ENCODE measurements at places on chromosomes 12 and 14.
A peak's percentile ranks its signal among the peaks of the same experiment; 100 is the strongest.

DNA sequence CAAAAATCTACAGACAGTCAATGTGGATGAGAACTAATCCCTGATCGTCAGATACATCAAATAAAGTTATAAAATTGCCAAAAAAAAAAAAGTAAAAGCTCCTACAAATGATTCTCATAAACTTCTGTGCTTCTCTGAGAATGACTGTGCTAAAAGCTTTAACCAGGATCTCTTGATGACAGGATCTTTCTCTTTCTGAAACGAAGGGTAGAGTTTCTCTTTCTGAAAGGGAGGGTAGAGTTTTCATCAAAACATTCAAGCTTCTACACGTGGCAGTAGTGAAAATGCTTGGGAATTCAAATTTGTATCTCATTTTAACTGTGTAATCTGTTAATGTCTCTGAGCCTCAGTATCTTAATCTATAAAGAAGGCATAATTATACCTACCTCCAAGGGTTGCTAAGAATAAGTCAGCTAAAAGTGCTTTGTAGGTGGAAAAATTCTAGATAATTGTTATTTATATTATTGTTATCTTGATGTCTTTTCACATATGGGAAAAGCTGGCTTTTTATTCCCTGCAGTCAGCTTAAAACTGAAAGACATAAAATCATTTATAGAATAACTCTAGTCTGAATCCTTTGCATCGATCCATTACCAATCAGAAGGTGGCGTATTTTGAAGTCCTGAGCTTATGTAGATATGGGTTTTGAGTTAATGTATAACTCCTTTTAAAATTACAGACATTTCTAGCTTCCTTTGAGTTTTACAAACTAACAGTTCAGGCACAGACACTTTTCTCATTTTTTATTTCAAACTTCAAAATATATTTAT, 157.4 kb downstream of the DACT1 start:
- no peak for DNase-seq

GRCh38 chr14:101557811-101558738, 3.2 kb upstream of the DIO3 start:
- DNase-seq = no peak

- peak; percentile 96 for DNase-seq
These were observed at the start of gene EMP1 for GRCh38 chr12:13196130-13196921. Gene EMP1, plus strand, starts transcription at chr12:13196726. Its CDS starts 14,785 bp downstream, at chr12:13211511.

DNA sequence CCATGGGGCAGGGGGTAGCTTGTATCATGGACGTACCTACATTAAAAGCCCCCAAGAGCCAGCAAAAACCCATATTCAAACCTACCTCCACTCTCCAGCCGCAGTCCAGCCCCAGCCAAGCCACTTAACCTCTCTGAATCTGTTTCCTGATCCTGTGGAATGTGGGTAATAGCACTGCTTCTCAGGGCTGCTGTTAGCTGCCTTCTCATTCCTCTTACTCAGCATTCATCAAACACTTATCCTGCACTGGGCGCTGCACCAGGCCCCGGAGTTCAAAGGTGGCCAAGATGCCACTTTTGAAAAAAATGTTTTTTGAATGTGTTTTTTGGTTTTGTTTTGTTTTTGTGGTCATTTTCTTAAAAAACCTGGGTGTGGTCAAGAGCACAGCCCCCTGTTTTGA, 237.4 kb downstream of the CHST11 start:
- no peak for DNase-seq

DNA sequence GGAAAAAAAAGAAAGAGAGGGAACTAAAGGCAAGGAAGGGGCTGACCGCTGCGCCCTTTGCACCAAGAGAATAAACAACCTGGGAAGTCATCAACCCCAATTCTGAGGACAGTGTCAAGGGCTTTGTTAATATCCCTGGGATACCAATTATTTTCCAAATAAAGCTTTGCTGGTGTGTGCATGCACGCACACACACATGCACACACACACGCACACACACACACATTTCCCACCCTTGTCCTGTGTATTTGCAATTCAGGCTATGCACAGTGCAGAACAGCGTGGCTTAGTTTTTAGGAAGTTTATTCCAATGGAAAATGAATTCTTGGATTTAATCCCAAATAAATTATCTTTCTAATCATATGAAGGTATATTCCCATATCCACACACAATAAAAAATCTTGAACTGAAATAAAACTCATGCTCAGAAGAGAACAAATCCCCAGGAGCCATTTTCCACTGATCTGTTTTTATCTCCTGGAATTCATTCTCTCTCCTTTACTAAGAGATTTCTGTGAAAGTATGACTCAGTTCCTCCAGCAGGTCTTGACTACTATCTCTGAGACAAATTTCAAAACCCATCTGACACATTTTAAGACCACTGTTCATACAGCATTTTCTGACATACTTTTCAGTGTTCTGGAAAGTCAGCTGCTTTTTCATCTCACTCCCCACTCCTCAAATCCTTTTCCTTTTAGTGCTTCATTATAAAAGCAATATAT, 334.4 kb upstream of the ATP2B1 start:
- no peak for DNase-seq

DNA sequence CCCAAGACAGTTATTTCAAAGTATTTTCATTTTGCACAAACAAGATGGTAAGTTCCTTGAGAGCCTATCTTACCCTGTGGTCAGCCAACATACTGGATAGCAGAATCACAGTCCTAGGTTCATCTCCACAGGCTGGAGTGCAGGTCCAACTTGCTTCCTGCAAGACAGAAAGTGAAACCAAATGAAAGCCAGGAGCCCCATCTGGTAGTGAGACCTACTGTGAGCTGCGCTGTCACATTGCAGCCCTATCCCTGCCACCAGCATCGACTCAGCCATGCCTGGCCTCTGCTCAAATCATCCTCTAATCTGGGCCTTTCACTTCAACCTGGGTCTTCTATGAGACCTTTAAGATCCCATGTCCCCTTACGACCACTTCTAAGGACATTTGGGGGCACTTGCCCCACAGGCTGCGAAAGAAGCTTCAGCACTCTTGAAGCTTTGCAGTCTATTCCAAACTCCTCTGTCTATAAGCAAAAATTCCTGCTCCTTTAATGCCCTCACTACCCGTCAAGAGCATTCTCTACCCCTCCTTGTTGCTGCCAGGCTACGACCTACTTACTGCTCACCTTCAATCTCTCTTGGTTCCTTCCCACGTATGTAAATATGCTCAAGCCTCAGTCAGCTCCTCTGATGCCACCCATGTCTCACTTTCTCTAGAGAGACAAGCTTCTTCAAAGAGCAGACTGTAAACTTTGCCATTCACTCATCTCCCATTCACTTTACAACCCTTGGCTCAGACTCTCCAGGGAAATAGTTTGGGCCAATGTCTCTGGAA, 55.9 kb upstream of the TSPAN11 start:
- DNase-seq = no peak

DNA sequence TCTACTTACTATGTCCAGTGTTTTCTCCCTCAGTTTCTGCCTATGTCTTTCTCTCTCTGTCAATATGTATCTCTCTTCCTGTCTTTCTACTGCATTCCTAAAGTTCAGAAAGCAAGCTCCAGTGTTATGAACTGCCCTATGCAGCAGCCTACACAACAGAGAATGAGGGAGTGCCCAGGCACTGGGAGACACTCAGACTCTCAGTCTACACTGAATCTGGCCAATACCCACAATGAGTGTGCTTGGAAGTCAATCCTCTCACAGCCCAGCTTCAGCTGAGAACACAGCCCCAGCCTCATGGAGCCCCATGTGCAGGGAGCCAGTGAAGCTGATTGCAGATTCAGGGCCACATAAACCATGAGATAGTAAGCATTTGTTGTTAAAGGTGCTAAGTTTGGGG, 128.7 kb downstream of the ALG10 start:
- no peak for DNase-seq

- peak; percentile 88 for DNase-seq
These were observed 172.2 kb upstream of the ATP2B1 start for GRCh38 chr12:89880690-89881350.

- peak; percentile 25 for DNase-seq
These were observed 87.5 kb downstream of the SETD3 start for GRCh38 chr14:99393059-99393655.

DNA sequence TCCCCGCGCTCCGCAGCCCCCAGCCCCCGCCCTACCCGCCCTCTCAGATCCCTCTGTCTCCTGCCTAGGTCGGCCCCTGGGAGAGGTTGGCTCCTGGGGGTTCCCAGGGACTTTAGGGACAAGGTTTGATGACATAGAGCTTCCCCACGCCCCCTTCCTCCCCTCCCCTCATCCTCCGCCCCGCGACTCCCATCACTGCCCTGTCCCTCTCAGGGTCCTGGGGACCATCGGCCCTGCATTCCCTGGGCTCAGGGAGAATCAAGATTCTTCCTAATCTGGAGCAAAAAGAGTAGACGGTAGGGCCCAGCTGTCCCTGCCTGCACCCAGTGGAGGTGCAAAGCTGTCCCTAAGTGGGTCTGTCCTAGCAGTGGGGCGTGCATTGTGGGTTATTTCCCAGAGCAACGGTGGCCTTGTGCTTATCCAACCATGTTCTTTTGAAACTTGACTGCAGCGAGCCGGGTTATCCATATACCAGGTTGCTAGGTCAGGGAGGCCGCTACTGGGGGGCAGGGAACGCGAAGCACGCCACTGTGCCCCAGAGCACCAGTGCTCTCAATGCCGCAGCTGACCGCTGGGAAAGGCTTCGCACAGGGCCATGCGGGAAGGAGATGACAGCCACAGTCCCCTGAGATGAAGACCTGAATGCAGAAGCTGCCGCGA, 124.4 kb upstream of the PRMT8 start:
- DNase-seq = no peak

DNA sequence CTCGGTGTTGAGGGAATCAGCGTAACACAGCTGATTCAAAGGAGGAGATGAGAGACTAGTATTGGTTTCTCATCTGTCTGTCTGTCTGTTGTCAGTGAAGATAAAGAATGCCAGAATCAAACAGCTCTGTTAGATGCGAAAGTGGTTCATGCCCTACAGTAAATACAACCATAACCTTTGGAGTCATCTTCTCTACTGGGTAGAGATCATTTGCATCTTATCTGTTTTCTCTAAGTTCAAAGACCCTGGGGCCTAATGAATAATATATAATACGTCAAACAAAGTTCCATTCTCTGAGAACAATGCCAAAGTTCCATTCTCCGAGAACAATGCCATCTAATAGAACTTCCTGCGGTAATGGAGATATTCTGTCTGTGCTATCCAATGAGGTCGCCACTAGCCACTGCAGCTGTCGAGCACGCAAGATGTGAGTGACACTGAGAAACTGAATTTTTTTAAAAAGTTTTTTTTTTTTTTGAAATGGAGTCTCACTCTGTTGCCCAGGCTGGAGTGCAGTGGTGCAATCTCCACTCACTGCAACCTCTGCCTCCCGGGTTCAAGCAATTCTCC, 6.6 kb downstream of the IL31 start:
- no peak for DNase-seq

GRCh38 chr14:80981156-80981555, 25.7 kb downstream of the TSHR start:
- DNase-seq = no peak

GRCh38 chr12:51152953-51153352, 20.0 kb downstream of the TFCP2 start:
- DNase-seq = no peak

DNA sequence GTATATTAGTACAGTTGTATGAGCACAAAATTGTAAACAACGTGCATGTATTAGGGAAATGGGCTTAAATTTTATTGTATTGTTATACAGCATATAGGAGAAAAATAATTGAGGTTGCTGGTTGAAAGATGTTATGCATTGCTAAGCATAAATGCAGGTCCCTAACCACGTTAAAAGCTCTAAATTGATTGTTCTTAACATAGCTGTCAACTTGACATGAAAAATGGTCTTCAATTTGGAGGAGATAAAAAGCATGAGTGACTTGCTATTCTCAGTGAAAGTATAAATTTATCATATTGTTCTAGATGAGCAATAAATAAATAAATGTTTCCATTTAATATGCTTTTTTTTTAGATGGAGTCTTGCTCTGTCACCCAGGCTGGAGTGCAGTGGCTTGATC, 506.6 kb upstream of the ATXN7L3B start:
- no peak for DNase-seq

DNA sequence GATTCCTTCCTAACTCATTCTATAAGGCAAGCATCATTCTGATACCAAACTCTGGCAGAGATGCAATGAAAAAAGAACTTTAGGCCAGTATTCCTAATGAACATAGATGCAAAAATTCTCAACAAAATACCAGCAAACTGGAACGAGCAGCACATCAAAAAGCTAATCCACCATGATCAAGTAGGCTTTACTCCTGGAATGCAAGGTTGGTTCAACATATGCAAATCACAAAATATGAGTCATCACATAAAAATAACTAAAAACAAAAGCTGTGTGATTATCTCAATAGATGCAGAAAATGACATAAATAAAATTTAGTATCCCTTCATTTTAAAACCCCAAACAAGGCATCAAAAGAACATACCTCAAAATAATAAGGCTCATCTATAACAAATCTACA, 98.9 kb downstream of the ACSS3 start:
- no peak for DNase-seq

GRCh38 chr12:53346491-53346890, 10.3 kb upstream of the SP7 start:
- no peak for DNase-seq

DNA sequence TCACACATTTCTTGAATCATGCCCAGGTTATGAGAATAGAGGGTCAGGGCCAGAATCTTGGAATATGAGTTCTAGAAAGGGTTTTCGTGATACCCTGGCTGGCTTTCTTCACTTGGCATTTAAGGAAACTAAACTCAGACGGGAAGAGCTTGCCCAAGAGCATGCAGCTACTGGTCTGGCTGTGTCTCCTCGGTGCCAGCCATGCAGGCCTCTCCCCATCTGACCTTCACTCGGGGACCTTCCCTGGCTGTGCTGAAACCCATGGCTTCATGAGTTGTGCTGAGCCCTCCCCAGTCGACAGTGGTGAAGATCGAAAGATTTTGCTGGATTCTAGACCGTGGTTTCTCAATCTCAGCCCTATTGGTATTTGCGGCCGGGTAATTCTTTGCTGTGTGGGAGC, 38.0 kb downstream of the FOXN3 start:
- no peak for DNase-seq

- DNase-seq = peak; percentile 34
These were observed 105.0 kb downstream of the PPP2R5E start for GRCh38 chr14:63438065-63438757.

GRCh38 chr12:2389079-2389790, 336.4 kb downstream of the CACNA1C start:
- no peak for DNase-seq

- no peak for DNase-seq
These were observed 9.5 kb upstream of the CDKN3 start for GRCh38 chr14:54387328-54387727.

GRCh38 chr14:64726585-64726890, 22.3 kb downstream of the PLEKHG3 start:
- DNase-seq = peak; percentile 76

DNA sequence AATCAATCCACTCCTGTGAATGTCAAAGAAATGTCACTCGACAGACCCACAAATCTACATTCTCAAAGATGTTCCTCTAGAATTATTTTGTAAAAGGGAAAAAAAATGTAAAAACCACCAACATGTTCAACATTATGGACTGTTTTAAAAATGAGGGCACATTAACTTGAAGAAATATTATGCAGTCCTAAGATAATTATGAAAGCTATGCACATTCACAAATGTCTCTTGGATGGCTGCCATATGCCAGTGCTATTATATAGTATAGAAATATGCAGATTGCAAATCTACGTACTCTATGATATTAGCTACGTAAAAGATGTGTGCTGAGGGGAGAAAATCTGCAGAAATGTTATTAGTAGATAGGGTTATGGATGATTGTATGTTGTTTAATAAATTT, 334.2 kb downstream of the BMP4 start:
- no peak for DNase-seq

- DNase-seq = peak; percentile 50
These were observed 10.9 kb downstream of the C12orf43 start for GRCh38 chr12:121005346-121005815.
